ENCODE measurements at places on chromosomes 4 and X. TPM values are rescaled to one million over a fixed set of nuclear protein-coding genes. Genes with fewer than 3 reads are reported as not detected.

DNA sequence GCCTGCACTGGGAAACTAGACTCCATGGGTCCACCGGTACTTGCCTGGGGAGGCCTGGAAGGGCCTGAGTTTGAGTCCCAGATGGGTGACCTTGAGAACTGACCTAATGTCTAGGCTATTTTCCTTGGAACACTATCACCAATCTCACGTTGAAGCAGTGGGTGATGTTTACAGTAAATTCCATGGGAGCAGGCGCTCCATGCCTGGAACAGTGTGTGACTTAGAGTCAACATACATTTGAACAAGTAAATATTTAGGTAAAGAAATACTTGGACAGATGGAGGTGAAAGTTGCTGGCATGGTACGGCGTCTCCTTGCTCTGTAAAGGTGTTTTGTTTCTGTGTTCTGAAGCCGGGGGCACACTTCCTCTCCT lies 47.5 kb downstream of the TBC1D14 start:
- no peak for DNase-seq

The GPRASP1 gene
- 1.9 TPM for total RNA-seq

- DNase-seq: no peak
Observed at GRCh38 chrX:31268359-31268758, 196.5 kb upstream of the FTHL17 start.

DNA sequence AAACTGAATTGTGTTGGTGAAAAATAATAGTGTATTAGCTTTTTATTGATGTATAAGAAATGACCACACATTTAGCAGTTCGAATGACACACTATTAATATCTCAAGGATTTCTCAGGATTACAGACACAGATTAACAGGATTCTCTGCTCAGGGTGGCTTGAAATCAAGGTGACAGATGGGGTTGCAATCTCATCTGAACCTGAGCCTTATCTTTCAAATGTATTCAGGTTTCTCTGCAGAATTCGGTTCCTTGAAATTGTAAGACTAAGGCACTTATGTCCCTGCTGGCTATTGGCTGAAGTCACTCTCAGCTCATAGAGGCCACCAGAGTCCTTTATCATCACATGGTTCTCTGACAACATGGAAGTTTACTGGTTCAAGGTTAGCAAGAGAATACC lies 1780.1 kb downstream of the ARAP2 start:
- DNase-seq: no peak

The XK gene
- 0.17 TPM for total RNA-seq

The TDO2 gene
- not detected for total RNA-seq

DNA sequence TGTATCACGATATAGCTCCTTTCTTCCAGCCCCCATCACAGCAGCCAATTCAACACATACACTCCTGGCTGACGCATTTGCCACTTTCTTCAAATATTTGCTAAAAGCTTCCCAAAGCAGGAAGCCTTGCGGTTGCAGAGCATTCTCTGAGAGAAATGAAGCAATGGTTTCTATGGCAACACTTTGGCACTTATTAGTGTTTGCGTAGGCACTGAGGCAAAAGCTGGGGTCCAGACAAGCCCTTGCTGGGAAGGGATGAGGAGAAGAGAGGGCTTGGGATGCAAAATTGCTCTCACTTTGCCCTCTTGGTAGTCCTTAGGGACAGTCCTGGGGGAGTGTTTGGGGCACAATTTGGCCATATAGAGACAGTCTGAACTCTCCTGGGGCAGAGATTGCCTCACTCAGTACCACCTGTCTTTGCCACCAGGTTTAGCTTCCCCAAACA lies 55.0 kb upstream of the PAK3 start:
- DNase-seq: no peak

GRCh38 chrX:12986164-12986779 lies 11.4 kb downstream of the TMSB4X start:
- DNase-seq: no peak

The SLC2A9 gene
- 3.3 TPM for total RNA-seq

The TKTL1 gene
- 4.1 TPM for total RNA-seq

The SYNPO2 gene
- total RNA-seq: 0.17 TPM

DNA sequence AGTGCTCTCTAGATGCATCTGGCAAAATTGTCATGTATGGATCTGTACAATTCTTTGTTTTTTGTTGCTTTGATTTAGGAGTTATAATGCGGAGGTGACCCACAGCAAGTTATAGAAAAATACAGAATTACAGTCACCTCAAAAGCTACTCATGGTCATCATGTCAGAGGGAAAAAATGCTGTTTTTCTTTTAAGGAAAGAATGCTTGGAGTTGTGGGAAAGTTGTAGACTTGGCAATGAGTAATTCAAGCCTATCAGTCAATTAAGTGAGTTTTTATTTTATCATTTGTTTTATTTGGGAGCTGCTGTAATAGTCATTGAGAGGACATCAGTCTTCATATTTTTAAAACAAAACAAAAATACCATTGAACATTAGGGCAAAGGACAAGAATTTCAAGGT lies 16.4 kb downstream of the FHL1 start:
- no peak for DNase-seq

The ITIH6 gene
- total RNA-seq: not detected

DNA sequence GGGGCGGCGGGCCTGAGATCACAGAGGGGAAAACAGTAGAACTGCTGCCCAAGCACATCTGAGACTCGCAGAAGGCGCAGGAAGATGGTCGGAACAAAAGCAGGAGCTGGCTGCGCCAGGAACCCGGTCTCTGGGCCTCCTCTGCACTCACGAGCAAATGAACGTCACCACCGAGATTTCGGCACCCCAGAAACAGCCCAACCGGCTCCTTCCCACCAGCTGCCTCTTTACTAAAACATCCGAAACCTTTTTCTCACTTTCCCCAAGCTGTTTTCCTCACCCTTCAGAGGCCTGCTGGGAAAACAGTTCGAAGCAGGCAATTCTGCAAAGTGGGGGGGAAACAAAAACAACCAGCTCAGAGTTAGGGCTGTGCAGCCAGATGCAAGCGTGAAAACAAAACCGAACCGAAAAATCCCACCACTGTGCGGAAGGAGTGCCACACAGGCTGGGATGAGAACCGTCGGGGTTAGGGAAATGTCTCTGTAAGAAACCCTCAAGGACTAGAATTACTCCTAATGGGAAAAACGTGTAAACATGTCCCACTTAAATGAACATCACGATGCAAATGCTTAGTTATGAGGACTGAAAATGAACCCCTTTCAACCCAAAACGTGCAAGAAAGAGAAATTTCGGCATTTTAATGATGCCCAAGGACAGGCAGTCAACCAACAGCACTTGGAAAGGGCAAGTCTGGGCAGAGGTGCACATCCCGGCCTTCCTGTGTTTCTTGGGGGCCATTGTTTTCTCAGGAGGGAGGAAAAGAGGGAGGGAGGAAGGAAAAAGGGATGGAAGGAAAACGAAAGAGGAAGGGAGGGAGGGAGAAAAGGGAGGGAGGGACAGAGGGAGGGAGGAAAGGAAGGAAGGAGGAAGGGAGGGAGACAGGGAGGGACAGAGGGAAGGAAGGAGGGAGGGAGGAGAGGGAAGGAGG lies 15.8 kb downstream of the DHRSX start:
- no peak for DNase-seq

The GAGE2A gene
- not detected for total RNA-seq

DNA sequence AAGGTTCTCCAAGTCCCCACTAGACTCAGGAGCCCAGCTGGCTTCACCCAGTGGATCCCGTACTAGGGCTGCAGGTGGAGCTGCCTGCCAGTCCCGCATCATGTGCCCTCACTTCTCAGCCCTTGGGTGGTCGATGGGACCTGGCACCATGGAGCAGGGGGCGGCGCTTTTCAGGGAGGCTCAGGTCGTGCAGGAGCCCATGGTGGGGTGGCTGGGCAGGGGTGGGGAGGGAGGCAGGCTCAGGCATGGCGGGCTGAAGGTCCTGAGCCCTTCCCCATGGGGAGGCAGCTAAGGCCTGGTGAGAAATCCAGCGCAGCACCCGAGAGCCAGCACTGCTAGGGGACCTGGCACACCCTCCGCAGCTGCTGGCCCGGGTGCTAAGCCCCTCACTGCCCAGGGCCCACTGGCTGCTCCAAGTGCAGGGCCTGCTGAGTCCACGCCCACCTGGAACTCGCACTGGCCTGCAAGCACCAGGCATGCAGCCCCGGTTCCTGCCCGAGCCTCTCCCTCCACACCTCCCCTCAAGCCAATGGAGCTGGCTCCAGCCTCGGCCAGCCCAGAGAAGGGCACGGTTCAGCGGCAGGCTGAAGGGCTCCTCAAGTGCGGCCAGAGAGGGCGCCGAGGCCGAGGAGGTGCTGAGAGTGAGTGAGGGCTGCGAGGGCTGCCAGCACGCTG lies 72.7 kb upstream of the SLIT2 start:
- DNase-seq: no peak

DNA sequence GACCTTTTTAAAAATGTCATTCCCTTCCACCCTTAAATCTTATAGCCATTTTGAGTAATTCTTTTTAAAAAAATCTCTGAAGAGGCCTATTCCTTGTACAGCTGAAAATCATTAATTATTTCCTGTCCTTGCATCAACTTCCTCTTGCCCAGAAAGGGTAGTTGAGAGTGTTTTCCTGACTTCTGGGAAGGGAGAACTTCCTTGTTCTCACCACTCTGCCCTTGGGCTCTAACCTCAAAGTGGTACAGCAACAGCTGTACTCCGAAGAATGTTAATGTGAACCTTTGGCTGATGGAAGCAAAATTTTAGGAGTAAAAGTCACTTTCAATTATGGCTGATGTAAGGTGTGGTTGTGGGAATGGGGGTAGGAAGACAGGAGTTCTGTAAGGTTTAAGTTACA lies 15.1 kb upstream of the FABP2 start:
- DNase-seq: no peak

The SNX12 gene
- total RNA-seq: 51.8 TPM

- DNase-seq: no peak
Observed at GRCh38 chr4:74374561-74375327, 9.8 kb downstream of the EREG start.

DNA sequence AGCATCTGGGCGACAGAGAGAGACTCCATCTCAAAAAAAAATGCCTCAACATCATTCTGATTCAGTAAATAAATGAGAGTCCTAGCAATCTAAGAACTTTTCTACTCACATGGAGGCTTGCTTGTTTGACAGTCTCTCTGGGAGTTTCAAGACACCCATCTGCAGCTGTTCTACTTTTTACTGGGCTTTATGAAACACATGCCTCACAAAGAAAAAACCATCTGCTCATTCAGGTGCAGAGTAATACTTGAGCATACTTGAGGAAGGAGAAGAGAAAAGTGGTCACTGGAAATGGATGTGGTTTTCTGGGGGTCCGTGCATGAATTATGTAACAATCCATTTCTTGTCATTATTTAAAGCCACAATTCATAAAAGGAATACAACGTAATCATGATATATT lies 87.1 kb upstream of the DDX53 start:
- DNase-seq: no peak

DNA sequence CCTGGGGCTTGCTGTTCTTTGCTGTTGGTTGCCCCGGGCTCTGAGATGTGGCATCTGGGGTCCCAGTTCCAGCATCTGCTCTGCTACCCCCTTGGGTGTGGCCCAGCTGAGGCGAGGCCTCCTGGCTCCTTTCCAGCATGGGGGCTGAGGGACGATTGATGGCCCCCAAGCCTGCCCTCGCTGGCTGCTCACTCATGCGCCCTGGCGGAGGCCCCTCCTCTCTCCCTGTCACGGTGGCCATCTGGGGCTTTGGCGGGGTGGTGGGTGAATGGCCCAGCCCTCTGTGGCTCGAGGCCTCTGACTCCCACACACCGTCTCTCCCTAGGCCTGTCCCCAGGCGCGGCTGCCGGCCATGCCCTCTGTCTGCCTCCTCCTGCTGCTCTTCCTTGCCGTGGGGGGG lies 1.8 kb downstream of the PLXNA3 start:
- DNase-seq: no peak

DNA sequence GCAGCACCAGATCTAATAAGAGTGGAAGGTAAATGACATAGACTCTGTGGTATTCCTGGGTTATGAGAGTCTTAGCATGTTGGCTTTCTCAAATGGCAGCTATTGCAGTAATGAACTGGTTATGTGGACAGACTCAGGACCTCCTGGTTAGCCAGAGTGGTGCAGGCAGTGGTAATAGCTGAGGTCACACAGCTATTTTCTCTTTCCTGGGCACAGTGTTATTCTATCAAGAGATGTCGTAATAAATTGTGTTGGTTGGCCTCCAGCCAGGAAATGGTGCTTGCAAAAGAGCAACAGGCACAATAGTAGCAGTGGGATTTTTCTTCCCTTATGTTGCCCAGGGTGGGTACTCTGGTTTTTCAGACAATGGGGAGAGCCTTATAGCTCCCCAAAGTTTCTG lies 279.2 kb upstream of the FGF16 start:
- DNase-seq: no peak

GRCh38 chr4:84529169-84529751 lies 30.2 kb upstream of the NKX6-1 start:
- no peak for DNase-seq

GRCh38 chr4:67459164-67459563 lies 86.1 kb downstream of the CENPC start:
- no peak for DNase-seq

GRCh38 chrX:69083801-69084200 lies 81.5 kb downstream of the PJA1 start:
- DNase-seq: no peak

GRCh38 chr4:80585542-80585941 lies 250.0 kb downstream of the CFAP299 start:
- no peak for DNase-seq

- DNase-seq: no peak
Observed at GRCh38 chrX:71128166-71128833, 9.9 kb downstream of the MED12 start.

GRCh38 chrX:119417842-119418241 lies 18.7 kb downstream of the SLC25A43 start:
- no peak for DNase-seq

The SLC49A3 gene
- total RNA-seq: 15.9 TPM

The RNF150 gene
- total RNA-seq: not detected

The HTN3 gene
- not detected for total RNA-seq

GRCh38 chrX:134024686-134025377 lies 39.4 kb upstream of the GPC3 start:
- DNase-seq: no peak

The ATP2B3 gene
- not detected for total RNA-seq

- no peak for DNase-seq
Observed at GRCh38 chr4:477686-478085, 21.3 kb downstream of the ZNF721 start.

DNA sequence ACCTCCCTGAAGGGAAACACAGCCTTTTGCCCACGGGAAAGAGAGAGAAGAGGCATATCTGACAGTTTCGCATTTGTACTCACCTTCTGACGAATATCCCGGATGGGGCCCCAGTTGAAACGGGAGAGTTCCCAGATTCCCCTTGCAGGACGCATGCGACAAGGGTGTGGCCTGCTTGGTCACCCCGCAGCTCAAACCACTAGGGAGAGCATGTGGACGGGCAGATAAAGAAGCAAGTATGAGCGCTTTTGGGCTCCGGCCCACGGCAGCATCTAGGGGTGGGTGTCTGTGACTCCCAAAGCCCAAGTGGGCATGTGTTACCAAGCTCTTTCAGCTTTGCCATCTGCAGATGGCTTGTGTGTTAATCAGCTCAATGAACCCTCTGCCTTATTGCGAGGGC lies 70.1 kb upstream of the MED14 start:
- DNase-seq: no peak

DNA sequence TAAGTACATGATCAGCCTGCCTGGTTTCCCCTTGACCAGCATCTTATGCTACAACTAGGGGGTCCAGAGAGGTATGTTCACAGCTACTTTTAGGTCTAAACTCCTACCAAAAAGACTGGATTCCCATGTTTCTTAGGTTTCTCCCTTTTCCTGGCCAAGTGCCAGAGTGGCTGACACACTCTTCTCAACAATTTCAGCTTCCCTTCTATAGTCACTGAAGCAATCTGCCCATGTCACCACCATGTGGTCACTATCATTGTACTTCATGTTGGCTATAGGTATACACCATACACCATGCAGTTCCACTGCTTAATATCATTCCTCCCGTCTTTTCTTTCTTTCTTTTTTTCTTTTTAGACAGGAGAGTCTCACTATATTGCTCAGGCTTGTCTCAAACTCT lies 66.9 kb downstream of the KLHL13 start:
- no peak for DNase-seq

The BTK gene
- total RNA-seq: 0.38 TPM

The MTMR8 gene
- total RNA-seq: 6.8 TPM

Measured in natural killer cell treated with Interleukin-12 subunit alpha and Interleukin-12 subunit beta and Interleukin-15 and Interleukin-18, amount 100 ng/mL, for 72 hours (primary cell).